ENCODE measurements at places on chromosomes 16 and 17. TPM values are rescaled to one million over a fixed set of nuclear protein-coding genes. Genes with fewer than 3 reads are reported as not detected.

The UMOD gene
- polyA plus RNA-seq, result not detected

The CCDC137 gene
- 73.4 TPM for polyA plus RNA-seq

The ZFP90 gene
- 10.0 TPM for polyA plus RNA-seq

The ITPRIPL2 gene
- polyA plus RNA-seq, result 0.94 TPM

The PDILT gene
- polyA plus RNA-seq, result not detected

The SLC4A1 gene
- not detected for polyA plus RNA-seq

The SLC47A2 gene
- polyA plus RNA-seq, result not detected

The TCAP gene
- 0.80 TPM for polyA plus RNA-seq

The SCNN1G gene
- polyA plus RNA-seq, result 0.97 TPM

The NR1D1 gene
- 3.3 TPM for polyA plus RNA-seq

The PKMYT1 gene
- polyA plus RNA-seq, result 104 TPM

The HOXB1 gene
- polyA plus RNA-seq, result not detected

The EME1 gene
- polyA plus RNA-seq, result 14.4 TPM

The PIPOX gene
- 22.6 TPM for polyA plus RNA-seq

The PRR14 gene
- polyA plus RNA-seq, result 13.0 TPM

The MYH11 gene
- 0.71 TPM for polyA plus RNA-seq

The CIITA gene
- polyA plus RNA-seq, result 1.2 TPM

The C1QTNF8 gene
- not detected for polyA plus RNA-seq

The HBA1 gene
- polyA plus RNA-seq, result 3.4 TPM

The SREBF1 gene
- polyA plus RNA-seq, result 43.7 TPM

The EMC6 gene
- 230 TPM for polyA plus RNA-seq

The DCAKD gene
- polyA plus RNA-seq, result 23.7 TPM

The ALOX15B gene
- polyA plus RNA-seq, result 0.42 TPM

The KRT28 gene
- polyA plus RNA-seq, result not detected

The ITFG1 gene
- 14.7 TPM for polyA plus RNA-seq

The CCL14 gene
- not detected for polyA plus RNA-seq

The EVI2A gene
- 1.3 TPM for polyA plus RNA-seq

The CRHR1 gene
- 0.09 TPM for polyA plus RNA-seq

The CHST5 gene
- not detected for polyA plus RNA-seq

The CCL17 gene
- polyA plus RNA-seq, result not detected

The DNAI2 gene
- polyA plus RNA-seq, result 0.21 TPM

The KLHL10 gene
- polyA plus RNA-seq, result not detected

The CHRNE gene
- polyA plus RNA-seq, result 0.24 TPM

Data from GM23338 (cell line).